ENCODE measurements at places on chromosomes 13 and 19. TPM values are rescaled to one million over a fixed set of nuclear protein-coding genes. Genes with fewer than 3 reads are reported as not detected.
A peak's percentile ranks its signal among the peaks of the same experiment; 100 is the strongest.

GRCh38 chr19:40673397-40673796 lies 17.1 kb downstream of the NUMBL start:
- no peak for DNase-seq

ATXN8OS gene
- 0.46 TPM for polyA plus RNA-seq

GRCh38 chr13:111341886-111342285 lies 21.4 kb downstream of the TEX29 start:
- DNase-seq = no peak

LILRB2 gene
- polyA plus RNA-seq = 2.7 TPM

- no peak for DNase-seq
Observed at GRCh38 chr13:114147803-114148520, 15.5 kb upstream of the RASA3 start.

GRCh38 chr13:39563470-39563735 lies 39.6 kb downstream of the LHFPL6 start:
- DNase-seq = no peak

GRCh38 chr19:7492142-7492541 lies 3.3 kb upstream of the PEX11G start:
- no peak for DNase-seq

TJP3 gene
- not detected for polyA plus RNA-seq

ZNF528 gene
- polyA plus RNA-seq = 25.1 TPM

ALG5 gene
- 17.8 TPM for polyA plus RNA-seq

- DNase-seq = no peak
Observed at GRCh38 chr13:74674720-74675119, 540.5 kb upstream of the KLF12 start.

DNA sequence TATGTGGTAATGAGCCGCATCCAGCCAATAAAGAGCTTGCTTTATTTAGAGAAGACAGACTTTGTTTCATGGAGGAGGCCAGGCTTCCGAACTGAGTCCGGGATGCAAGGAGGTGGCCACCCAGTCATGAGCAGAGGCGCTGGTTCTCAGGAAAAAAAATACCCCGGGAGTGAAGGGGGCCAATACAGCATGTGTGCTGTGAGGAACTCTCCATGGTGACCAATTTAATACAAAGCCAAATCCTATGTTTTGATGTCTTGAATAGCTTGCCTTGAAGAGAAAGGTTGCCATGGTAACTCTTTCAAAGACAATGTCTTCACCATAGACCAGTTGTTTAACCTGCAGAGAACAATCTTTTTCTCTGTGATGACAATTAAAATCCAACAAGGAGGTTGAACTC lies 43.4 kb upstream of the PDCD5 start:
- DNase-seq = no peak

DNA sequence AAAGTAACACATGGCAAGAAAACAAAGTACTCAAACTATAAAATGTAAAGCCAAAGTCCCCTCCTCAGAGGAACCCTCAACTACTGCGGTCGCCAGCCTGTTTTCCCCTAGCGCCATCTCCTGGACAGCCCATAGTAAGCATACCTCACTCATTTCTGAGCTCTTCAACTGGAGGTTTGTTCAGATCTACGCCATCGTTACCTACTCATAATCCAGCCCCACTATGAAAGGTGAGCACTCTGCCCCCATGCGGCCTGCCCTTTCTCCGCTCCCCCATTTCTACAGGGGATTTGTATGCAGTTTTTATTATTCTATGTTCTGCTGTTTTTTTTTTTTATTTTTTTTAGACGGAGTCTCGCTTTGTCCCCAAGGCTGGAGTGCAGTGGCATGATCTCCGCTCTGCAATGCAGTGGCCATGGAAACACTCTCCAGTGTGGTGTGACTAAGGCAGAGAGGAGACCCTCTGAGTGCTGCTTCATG lies 26.2 kb downstream of the OPA3 start:
- DNase-seq = no peak

DNA sequence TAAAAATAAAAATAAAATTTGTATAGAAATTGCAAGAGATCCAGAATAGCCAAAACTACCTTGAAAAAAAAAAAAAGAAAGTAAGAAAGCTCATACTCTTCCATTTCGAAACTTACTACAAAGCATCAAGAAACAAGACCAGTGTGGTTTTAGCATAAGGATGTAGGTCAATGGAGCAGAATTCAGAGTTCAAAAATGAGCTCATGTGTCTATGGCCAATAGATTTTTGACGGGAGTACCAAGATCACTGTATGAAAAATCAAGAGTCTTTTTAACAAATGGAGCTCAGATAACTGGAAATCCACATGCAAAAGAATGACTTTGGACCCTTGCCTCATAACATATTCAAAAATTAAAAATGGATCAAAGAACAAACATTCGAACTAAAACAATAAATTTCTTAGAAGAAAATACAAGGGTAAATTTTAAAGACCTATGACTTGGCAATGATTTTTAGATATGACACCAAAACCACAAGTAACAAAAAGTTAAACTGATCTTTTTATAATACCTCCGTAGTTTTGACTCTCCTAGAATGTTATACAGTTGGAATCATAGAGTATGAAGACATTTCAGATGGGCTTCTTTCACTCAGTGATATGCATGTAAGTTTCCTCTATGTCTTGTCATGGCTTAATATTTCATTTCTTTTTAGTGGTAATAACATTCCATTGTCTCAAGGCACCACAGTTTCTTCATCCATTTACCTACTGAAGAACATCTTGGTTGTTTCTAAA lies 43.2 kb downstream of the KLF12 start:
- DNase-seq = no peak

CADM4 gene
- polyA plus RNA-seq = 7.8 TPM

- peak; percentile 68 for DNase-seq
Observed at GRCh38 chr19:1252821-1253513, 4.6 kb downstream of the MIDN start.

ZNF433 gene
- 4.6 TPM for polyA plus RNA-seq

CPT1C gene
- polyA plus RNA-seq = 6.2 TPM

ZNF836 gene
- 9.0 TPM for polyA plus RNA-seq

DNA sequence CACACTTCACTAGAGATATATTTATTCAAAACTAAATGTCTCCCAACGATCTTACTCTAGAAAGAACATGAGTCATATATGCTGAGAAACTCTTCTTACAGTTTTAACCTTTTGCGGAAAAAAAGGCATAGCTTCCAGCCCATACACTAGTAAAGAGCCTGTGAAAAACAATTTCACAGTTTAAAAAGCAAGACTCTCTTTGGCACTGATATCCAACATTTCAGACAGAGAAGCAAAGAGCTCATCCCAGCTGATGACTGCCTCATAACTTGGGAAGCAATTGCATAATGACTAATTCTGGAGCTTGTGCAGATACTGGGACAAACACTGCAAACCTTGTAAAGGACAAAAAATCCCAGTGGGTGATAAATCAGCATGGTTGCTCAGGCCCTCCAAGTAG lies 88.0 kb downstream of the ENOX1 start:
- peak; percentile 58 for DNase-seq

DNA sequence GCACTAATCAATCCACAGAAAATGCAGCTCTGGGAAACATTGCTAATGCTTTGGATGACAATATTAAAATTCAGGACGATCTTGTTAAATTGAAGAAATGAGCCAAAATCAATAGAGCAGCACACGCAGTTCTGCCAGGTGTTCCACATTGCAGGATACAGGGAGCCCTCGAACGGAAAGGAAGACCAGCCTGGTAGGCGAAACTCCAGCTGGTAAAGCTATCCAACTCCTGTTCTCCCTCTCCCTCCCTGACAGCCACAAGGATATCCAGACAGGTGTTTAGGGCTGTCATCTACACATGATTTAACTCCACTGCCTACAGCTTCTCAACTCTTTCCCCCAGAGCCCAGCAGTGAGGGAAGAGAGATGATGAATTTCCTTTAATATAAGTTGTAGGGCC lies 67.7 kb downstream of the EPSTI1 start:
- no peak for DNase-seq

GRCh38 chr13:22262001-22262885 lies 591.4 kb downstream of the FGF9 start:
- DNase-seq = no peak

DNA sequence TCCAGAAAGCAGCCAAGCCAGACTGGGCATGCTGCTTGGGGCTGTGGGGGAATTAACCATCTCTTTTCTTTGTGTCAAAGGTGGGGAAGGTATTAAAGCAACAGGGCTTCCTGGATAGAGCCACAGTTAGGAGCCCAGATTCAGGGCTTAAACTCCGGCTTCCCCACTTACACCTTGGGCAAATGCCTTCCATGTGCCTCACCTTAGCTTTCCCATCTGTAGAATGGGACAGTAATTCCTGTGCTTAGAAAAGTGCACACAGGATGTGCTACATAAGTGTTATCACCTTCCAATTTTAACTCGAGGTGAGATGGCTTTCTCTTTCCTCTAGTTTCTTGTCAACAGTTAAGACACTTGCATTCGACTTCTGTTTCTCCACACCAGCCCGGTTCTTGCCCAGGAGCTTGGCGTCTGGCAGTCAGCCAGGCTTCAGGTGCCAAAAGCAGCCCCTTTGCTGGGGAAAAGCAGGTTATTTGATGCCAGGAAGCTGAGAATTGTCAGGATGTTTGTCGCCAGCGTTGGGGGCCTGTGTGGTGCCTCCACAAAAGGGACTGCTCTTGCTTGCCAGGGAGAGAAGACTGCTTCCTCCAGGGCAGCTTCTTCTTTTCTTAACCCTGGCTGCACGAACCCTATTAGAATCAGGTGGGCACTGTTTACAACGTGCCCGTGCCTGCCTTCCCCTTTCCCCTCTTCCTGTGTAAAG lies 79.2 kb downstream of the SIPA1L3 start:
- no peak for DNase-seq

- peak; percentile 15 for DNase-seq
Observed at GRCh38 chr13:99617474-99618255, 116.4 kb downstream of the TM9SF2 start.

DNA sequence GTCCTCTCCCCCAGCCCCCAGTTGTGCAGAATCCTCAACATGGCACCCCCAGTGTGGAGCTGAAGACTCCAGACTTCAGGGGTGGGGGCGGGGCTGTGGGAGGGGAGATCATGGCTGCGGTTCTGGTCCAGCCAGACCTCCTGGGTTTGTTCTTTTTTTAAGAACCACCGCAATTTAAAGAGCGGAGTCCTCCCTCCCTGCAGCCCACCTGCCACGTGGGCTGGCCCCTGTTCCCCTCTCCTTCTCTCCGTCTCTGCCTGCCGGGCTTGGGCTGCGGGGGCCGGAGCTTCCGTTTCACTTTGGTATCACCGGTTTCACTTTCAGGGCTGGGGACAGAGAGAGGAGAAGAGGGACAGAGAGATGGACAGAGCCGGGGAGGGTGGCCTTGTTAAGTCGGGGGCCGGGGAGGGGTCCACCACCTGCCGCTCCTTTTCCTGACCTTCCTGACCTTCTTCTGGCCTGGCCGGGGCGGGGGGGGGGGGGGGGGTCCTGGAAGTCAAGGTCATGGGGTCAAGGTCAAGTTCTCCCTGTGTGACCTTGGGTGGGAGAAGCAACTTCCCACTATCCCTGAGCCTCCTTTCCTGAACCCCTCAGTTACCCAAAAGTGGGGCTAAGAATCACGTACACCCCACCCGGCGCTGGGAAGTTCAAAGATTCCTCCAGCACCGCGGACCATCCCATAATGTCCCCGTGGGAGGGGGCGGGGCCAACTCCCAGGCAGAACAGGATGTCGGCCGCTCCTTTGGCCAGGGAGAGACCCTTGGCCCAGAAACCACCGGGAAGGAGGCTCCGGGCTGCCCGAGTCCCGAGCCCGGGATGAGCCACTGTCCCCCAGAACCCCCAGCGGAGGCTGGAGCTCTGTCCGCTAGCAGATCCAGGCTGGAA lies 11.3 kb upstream of the ZBTB7A start:
- DNase-seq = peak; percentile 75

GRCh38 chr13:99087954-99088491 lies 110.2 kb upstream of the DOCK9 start:
- DNase-seq = no peak

- DNase-seq = no peak
Observed at GRCh38 chr19:35419805-35420204, 28.3 kb upstream of the FFAR2 start.

SLC7A1 gene
- 8.9 TPM for polyA plus RNA-seq

DNA sequence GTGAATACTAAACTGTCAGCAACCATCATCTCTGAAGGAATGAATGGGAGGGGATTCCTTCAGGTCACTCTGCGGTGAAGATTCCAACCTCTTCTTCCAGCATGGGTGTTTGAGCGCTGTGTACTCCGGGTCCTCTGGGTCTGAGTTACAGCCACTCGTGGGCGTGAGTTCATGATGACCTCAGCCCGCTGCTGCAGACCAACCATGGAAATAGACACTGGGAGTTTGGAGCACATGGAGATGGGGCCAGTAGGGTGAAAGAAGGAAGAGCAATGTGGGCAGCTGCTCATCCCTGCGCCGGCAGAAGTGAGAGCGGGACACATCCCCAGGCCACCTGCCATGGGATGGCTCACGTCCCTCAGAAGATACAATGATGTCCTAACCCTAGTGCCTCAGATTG lies 16.8 kb upstream of the RAB20 start:
- no peak for DNase-seq

- no peak for DNase-seq
Observed at GRCh38 chr13:41313117-41313516, 2.0 kb downstream of the NAA16 start.

DNA sequence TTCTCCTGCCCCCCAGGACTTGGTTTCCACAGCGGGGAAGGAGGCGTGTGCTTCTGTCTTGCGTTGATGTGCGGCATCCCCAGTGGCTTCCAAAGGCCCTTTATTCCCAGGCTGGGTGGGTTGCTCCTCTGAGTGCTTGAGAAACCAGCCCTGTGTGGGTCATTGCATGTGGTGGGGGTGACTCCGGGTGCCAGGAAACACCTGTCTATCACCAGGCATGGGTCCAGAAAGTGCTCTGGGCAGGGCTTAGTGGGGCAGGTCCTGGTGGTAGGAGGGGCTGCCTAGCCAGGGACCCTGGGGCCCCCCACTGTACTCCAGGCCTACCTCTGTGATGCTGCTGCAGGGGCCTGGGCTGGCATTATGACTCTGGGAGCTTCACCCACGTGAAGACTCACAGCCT lies 9.6 kb downstream of the DDA1 start:
- no peak for DNase-seq

GJA3 gene
- 3.5 TPM for polyA plus RNA-seq

- DNase-seq = no peak
Observed at GRCh38 chr19:58497634-58498170, 14.1 kb downstream of the SLC27A5 start.

- DNase-seq = no peak
Observed at GRCh38 chr13:46526740-46527139, 26.2 kb upstream of the LRCH1 start.

- DNase-seq = no peak
Observed at GRCh38 chr13:112720251-112720650, 30.4 kb downstream of the ATP11A start.

ZNF85 gene
- polyA plus RNA-seq = 8.7 TPM

- DNase-seq = no peak
Observed at GRCh38 chr13:90995614-90996013, 351.9 kb upstream of the MIR17HG start.

GRCh38 chr13:23447927-23448326 lies 14.4 kb upstream of the SACS start:
- DNase-seq = no peak

GRCh38 chr13:89869312-89869711 lies 1478.2 kb upstream of the MIR17HG start:
- DNase-seq = no peak

- DNase-seq = peak; percentile 15
Observed at GRCh38 chr13:80336370-80336769, 4.6 kb downstream of the SPRY2 start.

Measured in hindlimb muscle (tissue), 1 donor.